Upper lobe of right lung (tissue), 1 donor: ENCODE measurements at places on chromosomes 13 and 19. TPM values are rescaled to one million over a fixed set of nuclear protein-coding genes. Genes with fewer than 3 reads are reported as not detected.

DNA sequence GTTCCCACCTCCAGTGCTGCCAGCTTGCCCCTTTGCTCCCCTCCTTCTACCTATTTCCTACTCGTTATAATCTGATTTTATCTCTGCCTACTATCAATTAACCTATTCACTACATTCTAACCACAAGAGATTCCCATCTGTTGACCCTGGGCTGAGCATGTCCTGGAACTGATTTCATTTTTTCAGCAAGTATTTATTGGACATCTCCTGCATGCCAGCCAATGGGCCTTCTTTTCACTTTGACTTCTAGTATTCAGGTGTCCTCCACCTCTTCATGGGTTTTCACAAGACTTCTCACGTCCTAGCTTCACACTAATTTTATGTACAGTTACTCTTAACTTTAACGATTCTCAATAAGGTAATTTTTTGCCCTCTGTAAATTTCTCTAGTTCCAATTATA lies 282.7 kb upstream of the KLHL1 start:
- DNase-seq: no peak

DNA sequence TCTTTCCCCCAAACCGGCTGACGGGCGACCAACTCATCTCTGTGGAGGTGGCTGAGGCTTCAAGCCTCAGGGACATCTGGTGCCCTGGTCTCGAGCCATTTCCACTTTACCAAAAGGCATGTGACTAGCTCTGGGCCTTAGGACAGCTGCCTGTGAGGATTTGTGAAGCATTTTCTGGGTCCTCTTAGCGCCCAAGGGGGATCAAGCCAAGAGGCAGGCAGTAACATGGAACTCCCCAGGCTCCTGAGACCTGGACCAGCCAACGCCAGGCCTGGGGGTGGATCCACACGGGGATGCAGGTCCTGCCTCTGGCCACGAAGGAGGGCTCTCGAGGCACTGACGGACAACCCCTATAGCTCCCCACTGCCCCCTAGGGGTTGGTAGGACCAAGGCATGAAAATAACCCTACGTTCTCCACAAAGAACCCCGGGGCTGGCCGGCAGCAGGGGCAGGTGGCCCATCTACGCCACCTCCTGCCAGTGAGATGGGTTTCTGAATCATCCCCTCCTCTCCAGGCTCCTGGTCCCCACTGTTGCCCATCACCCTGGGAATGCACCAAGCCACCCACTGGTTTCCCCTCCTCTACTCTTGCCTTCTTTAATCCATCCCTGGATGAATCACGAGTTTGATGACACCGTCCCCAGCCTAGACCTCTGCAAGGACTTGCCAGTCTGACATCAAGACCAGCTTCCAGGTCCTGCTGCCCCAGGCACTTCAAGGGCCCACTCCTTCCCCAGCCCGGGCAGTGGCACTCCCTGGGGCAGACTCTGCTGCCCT lies 7.0 kb upstream of the MYDGF start:
- no peak for DNase-seq

DNA sequence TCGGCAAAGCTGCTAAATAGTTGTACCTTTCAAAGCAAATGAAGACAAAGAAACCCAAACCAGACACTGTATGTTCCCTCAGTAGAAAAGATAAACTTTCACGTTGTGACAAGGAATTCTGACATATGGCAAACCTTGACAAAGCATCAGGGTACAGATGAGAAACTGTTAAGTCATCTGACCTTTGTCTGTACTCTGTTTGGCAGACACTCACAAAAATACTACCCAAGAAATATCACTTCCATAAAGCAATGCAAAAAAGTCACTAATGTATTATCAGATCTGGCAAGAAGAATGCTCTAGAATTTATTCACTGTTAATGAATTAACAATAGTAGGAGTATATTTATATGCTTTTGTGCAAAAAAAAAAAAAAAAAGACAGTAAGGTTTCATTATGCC lies 843.7 kb downstream of the DIAPH3 start:
- DNase-seq: no peak

- no peak for DNase-seq
Observed at GRCh38 chr19:11299946-11300810, 4.2 kb downstream of the TSPAN16 start.

GRCh38 chr13:20128459-20128931 lies 32.4 kb downstream of the GJA3 start:
- peak; percentile 76 for DNase-seq

DNA sequence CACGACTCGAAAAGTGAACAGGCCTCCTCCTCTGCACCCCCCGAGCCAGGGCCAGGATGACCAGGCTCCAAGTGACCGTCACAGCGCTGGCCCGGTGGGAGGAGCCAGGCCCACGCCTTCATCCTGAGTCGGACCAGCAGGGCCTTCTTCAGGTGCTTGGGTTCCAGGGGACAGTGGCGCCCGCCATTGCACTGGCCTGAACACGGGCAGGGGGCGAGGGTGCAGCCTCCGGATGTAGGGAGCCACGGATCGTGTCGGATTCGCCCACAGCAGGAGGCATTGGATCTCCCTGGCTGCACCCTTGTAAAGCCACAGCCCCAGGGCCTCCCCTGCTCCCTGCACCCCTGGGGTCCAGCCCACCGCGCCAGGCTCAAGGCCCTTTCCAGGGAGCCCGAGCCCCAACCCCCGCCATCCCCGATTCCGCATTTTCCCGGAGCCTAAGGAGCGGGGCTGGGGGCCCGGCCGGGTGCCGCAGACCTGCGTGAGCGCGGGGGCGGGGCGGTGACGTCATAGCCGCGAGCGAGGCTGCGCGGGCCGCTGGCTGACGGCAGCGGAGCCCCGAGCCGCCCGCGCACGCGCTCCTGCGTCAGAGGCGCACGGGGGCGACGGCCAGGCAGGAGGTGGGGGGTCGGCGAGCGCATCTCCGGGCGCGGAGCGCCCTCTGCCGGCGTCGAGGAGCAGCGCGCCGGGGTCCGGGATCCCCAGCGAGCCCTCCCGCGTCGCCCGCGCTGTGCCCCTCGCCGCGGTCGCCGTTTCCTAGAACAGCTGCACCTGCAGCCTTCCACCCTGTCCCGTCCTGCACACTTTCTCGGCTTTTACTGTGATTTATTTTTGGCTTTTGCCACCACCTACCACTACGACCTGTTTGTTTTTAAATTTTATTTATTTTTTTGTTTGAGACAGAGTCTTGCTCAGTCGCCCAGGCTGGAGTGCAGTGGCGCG lies 1.5 kb upstream of the ATP5F1D start:
- DNase-seq: peak; percentile 93

DNA sequence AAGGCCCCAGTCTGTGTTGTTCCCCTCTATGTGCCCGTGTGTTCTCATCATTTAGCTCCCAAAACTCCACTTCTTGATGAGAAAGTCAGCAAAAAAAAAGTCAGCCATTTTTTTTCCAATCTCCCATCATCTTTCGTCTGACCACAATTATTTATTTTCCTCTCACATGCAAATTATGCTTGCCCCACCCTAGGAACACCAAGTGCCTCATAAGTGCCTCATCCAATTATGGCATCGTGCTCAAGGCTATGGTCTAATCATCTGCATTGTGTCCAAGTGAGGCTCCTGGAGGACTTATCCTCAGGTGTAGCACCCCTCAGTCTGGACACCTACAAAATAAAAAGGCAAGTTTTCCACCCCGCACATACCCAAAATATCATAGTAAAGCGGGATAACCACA lies 20.8 kb upstream of the IPO5 start:
- no peak for DNase-seq

RNF17 gene
- not detected for total RNA-seq

ZNF554 gene
- total RNA-seq: 4.7 TPM

SLITRK6 gene
- 0.78 TPM for total RNA-seq

PCDH9 gene
- total RNA-seq: 5.1 TPM

CD177 gene
- 3.1 TPM for total RNA-seq

ALDH16A1 gene
- 32.3 TPM for total RNA-seq
